ENCODE measurements at places on chromosomes 7 and 10.

- DNase-seq = no peak
Observed at GRCh38 chr7:133912916-133913697, 214.0 kb upstream of the LRGUK start.

- DNase-seq = no peak
Observed at GRCh38 chr10:19917751-19918478, 101.7 kb downstream of the PLXDC2 start.

GRCh38 chr7:151349507-151349853 lies 7.9 kb downstream of the NUB1 start:
- no peak for DNase-seq

GRCh38 chr10:28278842-28279241 lies 24.0 kb downstream of the MPP7 start:
- DNase-seq = no peak

DNA sequence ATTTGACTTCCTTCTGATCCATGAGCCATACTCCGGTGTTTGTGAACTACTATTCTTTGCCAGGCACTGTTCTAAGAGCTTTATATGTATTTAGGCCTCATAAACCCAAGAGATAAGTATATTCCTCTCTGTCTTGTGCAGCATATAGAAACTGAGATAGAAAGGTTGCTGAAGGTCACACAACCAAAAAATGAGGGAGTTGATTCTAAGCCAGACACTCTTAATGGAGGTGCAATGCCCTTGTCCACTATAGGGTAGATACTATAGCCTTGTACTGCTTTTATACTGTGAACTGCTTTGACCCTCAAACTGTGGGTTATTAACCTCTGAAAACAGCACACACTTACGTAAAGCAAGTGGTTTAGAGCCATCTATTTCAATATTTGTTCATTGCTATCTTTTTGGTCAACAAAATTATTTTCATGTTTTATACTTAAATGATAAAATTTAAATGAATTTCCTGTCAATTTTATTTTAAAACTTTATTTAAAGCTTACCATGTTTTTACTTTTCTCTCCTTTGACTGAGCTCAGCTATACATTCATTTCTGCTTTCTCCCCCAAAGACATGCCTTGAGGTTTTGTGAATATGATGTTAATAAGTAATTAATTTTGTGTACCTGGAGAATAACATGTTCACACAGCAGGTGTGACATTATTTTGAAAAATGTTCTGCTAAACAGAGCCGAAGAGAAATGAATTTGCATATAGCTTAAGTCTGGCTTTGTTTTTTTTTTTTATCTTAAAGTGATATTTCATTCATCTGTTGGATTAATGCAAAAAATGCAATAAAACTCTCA lies 687.3 kb downstream of the DNAJB9 start:
- DNase-seq = no peak

DNA sequence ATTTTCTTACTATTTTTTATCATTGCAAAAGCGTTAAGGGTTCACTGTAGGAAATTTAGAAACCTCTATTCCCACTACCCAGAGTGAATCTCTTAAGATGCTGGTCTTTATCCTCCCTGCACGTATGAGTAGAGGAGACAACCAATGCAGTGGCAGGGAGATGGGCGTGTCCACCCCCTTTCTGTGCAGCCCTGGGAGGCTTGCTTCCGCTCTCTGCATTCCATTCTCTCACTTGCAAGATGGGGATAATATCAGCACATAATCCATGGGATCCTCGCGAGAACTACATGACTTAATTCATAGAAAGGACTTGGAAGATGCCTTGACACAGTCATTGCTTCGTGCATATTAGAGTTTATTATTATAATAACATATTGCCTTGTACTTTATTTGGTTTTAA lies 196.2 kb downstream of the KLF6 start:
- no peak for DNase-seq

GRCh38 chr7:53110425-53110824 lies 75.0 kb downstream of the POM121L12 start:
- no peak for DNase-seq

All from muscle of arm (tissue), 14 donors.